ENCODE measurements at places on chromosomes 16 and 17. TPM values are rescaled to one million over a fixed set of nuclear protein-coding genes. Genes with fewer than 3 reads are reported as not detected.

DNA sequence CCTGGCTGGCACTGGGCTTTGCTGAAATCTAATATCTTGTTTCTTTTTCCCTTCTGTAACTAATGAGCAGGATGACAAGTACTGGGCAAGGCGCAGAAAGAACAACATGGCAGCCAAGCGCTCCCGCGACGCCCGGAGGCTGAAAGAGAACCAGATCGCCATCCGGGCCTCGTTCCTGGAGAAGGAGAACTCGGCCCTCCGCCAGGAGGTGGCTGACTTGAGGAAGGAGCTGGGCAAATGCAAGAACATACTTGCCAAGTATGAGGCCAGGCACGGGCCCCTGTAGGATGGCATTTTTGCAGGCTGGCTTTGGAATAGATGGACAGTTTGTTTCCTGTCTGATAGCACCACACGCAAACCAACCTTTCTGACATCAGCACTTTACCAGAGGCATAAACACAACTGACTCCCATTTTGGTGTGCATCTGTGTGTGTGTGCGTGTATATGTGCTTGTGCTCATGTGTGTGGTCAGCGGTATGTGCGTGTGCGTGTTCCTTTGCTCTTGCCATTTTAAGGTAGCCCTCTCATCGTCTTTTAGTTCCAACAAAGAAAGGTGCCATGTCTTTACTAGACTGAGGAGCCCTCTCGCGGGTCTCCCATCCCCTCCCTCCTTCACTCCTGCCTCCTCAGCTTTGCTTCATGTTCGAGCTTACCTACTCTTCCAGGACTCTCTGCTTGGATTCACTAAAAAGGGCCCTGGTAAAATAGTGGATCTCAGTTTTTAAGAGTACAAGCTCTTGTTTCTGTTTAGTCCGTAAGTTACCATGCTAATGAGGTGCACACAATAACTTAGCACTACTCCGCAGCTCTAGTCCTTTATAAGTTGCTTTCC, 56.0 kb downstream of the HLF start:
- no peak for DNase-seq

- no peak for DNase-seq
Measured at GRCh38 chr17:43135454-43135819, 10.3 kb upstream of the BRCA1 start.

- no peak for DNase-seq
Measured at GRCh38 chr16:79081297-79082066, 519.1 kb downstream of the MAF start.

GRCh38 chr17:45098869-45099616, 33.3 kb downstream of the PLCD3 start:
- DNase-seq, result peak; percentile 66

GRCh38 chr17:70961341-70961740, 792.0 kb downstream of the KCNJ2 start:
- peak; percentile 24 for DNase-seq

DNA sequence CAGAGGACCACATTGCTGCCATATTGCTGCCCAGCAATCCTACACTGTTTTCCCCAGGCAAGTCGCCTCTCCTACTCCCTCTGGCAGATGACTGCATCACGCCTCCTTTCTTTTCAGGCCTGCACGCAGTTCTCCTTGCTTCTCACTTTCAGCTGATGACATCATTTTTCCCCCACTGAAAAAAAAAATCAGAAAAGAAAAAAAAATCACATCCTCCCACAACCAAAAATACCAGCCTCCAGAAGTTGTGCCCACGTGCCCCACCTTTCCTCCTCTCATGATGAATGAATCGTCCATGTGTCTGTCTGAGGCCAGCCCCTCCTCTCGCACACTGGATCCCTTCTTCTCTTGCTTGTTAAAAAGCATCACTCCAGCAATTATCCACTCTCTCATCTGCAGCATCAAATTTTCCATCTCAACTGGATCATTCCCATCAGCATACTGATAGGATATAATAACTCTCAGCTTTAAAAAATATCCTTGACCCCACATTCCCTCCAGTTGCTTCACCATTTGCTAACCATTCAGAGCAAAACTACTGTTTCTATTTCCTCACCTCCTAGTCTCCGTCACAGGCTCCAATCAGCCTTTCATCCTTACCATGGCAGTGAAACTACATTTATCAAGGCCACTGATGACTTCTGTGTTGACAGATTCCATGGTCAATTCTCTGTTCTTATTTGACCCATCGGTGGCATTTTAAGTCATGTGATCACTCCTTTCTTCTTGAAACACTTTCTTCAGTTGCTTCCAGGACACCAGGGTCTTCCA, 30.1 kb upstream of the DYNLL2 start:
- no peak for DNase-seq

DNA sequence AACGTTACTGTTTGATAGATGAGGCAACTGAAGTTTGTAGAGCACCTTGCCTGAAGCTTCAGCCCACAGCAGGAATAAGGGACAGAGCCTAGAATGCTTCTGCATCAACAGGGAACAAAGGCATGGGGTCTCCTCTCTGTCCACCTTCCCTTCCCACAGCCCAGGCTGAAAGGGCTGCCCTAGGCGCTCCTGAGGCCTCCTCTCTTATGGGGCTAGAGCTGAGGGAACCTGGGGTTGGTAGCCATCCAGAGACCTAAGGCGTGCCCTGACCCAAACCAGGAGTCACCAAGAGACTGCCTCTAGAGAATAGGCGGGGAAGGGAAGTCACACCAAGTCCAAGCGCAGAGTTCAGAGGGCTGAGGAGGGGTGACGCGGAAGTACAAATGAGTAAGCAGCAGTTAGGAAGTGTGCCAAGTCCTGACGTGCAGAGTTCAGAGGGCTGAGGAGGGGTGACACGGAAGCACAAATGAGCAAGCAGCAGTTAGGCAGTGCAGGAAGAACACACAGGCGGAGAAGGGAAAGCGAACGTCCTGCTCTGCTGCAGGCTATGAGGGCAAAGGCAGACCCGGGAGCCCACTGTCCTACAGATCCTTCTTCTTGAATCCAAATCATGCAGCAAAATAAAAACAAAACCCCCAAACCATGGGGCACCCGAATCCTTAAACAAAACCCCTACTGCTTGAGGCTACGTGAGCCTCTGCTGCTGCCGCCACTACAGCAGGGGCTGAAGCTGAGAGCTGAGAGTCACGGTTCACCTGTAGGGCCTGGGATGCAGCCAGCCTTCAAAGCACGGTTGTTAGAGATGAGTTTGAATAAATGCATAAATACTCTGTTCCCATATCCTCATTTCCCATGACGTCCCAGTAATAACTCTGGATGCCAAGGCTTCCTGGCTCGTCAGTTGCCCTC, 2.7 kb upstream of the SPG7 start:
- peak; percentile 93 for DNase-seq

DNA sequence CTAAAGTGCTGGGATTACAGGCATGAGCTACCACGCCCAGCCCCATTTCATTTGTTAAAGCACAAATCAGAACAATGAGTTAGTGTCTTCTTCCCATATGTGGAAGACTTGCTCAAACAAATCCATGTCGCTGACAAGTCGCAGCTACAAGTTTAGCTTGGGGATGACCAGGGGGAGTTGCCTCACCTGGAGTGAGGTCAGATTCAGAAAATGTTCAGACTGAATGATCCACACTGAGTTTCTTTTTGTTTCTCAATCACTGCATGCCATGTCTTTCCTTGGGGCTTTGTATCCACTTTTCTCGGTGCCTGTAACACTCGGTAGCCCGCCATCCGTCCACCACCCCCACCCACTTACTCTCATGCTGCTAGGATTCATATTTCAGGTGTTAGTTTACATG, 437.3 kb upstream of the DYNLRB2 start:
- DNase-seq, result no peak

DNA sequence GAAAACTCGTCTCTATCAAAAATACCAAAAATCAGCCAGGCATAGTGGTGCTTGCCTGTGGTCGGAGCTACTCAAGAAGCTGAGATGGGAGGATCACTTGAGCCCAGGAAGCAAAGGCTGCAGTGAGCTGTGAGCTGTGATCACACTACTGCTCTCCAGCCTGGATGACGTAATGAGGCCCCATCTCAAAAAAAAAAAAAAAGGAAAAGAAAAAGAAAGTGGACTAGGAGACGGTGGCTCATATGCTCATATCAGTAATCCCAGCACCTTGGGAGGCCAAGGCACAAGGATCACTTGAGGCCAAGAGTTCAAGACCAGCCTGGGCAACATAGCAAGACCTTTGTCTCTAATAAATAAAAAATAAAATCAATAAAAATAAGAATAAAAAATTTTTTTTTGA, 8.8 kb upstream of the SUMO2 start:
- peak; percentile 59 for DNase-seq

DNA sequence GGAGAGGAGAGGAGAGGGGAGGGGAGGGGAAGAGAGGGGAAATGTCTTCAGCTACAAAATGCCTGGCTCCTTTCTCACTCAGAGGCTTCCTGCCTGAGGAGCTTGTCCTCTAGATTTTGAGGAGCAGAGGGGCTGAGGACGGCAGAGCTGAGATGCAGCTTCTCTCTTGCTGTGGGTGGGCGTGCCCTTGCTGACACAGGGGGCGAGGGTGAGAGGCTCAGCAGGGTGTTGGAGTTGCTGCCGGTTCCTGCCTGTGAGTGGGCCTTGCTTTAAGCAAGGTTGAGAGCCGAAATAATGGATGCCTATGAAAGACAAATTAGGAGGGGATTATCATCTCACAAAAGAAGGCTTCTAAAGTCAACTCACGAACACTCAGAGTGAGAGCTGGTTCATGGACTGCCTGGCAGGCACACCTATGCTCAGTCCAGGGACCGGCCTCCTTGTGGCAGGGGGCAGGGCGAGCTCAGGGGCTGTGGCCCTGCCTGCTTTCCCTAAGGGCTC, 215.6 kb downstream of the MSI2 start:
- DNase-seq, result no peak

- DNase-seq, result no peak
Measured at GRCh38 chr16:57544124-57544653, 1.7 kb downstream of the ADGRG5 start.

DNA sequence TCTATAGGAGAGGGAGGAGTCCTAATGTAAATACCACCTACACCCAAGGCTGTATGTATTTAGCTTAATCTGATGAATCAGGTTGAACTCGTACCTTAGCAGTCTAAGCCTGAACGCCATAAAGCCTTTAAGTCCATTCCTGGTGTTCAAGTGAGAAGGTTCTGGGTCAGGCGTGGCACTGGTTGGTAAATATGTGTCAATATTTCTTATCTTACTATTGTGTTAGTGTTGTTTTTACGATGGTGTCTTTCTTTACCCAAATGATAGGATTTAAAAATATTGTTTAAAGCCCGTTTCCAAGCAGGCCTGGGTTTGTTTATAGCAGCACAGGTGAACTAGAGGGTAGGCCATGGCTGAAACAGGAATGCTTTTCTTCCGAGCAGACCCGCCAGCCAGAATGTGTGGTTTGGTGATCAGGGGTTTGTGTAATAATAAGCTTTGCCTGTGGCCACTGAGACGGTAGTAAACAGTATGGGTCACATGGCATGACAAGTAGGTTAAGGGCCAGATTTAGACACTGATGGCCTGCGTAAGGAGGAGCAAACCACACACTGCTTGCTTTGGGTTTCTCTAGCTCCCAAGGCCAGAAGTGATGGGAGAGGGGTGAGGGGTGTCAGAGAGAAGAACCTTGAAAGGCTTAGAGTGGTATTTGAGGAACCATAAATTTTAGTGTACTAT, 3.3 kb downstream of the TMEM94 start:
- no peak for DNase-seq

DNA sequence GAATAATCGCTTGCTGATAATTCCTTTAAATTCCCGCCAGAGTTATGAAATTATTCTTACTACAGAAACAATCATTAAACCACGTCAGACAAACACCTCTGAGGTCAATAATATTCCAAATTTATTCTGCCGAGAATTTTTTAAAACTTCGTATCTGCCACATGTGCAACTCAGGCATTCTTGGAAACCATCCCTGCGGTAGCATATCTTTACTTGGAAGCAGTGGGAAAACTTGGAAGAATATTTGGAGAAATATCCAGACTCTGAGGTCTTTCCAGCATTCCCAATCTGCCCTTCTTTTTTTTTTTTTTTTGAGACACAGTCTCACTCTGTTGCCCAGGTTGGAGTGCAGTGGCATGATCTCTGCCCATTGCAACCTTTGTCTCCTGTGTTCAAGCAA, 2.0 kb upstream of the CCL11 start:
- no peak for DNase-seq

DNA sequence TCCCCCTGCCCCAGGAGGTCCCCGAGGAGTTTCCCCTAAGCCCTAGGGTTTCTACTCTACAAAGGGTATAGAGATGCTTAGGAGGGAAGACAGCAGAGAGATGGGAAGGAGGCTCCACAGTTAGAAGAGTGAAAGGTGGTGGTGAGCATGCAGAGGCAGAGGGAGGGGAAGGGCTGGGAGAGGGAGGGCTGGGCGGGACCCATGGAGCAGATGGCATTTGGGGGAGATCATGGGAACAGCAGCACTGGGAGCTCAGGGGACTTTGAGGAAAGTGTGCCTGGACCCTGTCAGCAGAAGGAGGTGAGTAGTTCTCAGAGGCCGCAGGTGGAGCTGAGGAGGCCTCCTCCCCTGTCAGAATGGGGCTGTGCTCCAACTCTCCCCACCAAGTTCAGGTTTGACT, 650 bp upstream of the OTOP3 start:
- no peak for DNase-seq

DNA sequence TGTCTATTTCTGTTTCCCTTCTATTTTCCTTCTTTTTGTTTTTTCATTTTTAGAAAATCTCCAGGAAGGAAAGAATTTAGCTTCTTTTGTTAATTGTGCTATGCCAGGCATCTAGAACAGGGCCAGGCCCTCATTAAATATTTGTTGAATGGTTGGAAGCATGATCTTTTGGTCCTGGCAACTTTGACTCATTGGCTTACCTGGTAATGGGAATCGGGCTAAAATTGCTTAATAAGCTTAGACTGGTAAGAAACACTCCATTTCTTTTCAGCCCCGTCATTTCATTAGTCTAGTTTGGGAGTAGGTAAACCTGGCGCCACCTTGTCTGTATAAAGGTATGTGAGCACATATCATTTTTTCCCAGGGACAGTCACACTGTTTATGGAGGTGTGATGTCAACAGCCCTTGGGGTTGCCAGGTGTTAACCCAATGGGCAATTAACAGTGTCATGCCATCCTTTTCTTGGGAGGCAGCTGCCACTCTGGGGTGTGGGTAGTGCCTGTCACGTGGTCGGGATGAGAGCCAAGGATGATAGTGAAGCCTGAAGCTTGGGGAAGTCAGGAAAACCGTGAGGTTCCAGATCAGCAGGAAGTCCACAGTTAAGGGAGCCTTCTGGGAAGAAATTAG, 9.5 kb upstream of the NDEL1 start:
- DNase-seq, result no peak

Gene KCNJ16
- not detected for total RNA-seq

Gene CNTD1
- not detected for total RNA-seq

Gene HCRT
- not detected for total RNA-seq

Gene CPHXL2
- total RNA-seq, result not detected

Gene PPM1E
- total RNA-seq, result under 0.01 TPM

Gene RGS11
- under 0.01 TPM for total RNA-seq

Gene PLCD3
- 5.6 TPM for total RNA-seq

Data from IMR-90 (cell line).